ENCODE measurements at places on chromosomes 6 and 20.

GRCh38 chr6:37038292-37039198, 33.1 kb downstream of the FGD2 start:
- no peak for DNase-seq

DNA sequence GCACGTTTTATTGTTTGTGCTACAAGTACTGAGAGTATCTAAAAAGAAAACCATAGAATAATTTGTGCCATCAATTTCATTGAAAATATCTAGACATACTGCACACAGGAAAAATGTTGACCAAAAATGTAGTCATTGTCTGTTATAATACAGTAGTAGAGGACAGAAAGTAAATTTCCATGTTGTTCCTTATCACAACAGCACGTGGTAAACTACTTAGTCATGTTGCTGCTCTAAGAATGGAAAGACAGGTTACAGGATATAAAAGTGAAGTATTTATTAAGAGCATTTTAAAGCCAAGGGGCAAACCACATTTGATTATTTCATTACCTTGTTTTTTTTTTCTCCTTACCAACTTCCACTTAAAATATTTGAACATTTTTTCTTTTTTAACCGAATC, 89.0 kb upstream of the CEP85L start:
- DNase-seq: no peak

DNA sequence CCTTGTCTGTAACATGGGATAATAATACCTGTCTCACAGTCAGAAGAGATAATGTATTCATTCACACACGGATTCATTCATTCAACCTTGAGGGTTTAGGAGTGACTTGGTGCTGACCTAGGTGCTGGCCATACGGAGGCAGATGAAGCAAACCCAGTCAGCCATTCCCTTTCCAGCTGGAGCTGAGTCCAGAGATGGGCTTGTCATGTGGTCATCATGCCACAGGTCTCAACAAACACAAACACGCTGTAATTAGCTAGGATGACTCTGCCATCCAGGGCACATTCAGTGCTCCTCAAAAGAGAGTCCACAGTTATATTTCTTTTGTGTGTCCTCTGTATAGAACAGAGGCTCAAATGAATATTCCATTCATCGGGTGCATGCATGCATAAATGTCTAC, 19.5 kb upstream of the PRELID3B start:
- DNase-seq: no peak

DNA sequence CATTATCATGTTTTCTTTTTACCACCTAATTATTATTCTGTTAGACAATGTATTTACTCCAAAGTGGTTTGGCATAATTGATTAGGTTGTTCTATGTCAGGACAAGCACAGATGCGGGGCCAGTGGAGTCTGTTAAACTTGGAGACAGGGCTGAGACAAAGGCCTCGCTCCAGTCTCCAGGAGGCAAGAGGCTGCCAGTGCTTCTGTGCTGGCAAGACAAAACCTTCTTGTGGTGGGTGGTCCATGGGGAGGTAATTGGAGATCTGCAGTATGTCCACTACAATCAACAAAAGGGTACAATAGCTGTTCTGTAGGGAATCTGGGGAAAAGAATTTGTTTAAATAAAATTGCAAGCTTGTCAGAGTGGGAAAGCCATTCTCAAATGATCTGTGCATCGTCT, 677.2 kb upstream of the SLC35B3 start:
- DNase-seq: no peak

- no peak for DNase-seq
These were observed 141.6 kb upstream of the EYA4 start for GRCh38 chr6:133099573-133099972.

DNA sequence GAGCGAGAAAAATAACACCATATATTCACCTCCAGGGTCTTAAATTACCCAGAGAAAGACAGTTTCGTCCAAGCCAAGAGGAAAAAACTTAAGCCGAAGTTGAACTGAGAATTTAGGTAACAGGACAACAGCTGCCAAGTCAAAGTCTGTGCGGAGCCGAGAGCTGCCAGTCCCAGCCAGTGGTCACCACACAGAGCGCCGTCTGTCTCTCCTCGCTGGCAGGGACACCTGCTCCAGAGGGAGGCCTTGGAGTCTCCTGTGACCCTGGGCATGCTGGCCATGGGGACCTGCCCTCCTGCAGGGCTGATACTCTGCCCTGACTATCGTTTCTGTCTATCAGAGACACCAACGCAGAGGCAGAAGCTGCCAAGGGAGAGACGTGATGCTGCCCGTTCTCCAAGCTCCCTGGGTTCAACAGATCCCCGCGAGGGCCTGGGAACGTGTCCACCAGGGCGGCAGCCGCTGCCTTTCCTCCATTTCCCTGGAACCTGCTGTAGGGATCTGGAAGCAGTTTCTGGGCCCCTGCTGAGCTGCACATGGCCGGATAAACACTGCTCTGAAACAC, 341.3 kb downstream of the SMOC2 start:
- no peak for DNase-seq

DNA sequence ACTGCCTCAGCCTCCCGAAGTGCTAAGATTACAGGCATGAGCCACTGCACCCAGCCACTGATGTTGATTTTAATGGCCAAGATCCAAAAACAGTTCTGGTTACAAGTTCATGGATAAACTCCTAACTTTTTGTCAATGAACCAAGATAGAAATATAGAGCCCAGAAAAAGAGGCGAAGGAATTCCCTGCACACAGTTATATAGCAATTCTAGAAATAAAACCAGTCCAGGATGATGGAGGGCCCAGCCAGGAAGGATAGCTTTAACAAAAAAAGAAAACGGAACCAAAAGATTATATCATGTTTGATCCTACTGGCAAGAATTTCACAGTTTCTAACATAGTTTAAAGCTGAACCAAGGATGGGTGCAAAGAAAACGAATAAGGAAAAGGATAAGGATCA, 10.9 kb downstream of the EPB41L2 start:
- DNase-seq: no peak

DNA sequence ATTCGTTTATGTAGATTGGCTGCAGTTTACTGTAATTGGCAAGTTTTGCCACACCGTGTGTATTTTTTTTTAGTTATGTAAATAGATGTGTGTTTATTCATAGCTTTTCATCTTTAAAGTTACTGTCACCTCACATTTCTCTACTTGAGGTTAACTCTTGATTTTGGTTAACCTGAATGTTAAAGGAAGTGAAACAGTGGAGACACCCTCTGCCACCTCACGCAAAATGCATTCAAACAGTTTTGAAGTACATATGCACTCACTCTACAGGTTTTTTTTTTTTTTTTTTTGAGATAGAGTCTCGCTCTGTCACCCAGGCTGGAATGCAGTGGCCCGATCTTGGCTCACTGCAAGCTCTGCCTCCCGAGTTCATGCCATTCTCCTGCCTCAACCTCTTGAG, 17.7 kb downstream of the OR2A4 start:
- DNase-seq: no peak

- DNase-seq: peak; percentile 77
These were observed 25.2 kb downstream of the MAP7 start for GRCh38 chr6:136524936-136525413.

DNA sequence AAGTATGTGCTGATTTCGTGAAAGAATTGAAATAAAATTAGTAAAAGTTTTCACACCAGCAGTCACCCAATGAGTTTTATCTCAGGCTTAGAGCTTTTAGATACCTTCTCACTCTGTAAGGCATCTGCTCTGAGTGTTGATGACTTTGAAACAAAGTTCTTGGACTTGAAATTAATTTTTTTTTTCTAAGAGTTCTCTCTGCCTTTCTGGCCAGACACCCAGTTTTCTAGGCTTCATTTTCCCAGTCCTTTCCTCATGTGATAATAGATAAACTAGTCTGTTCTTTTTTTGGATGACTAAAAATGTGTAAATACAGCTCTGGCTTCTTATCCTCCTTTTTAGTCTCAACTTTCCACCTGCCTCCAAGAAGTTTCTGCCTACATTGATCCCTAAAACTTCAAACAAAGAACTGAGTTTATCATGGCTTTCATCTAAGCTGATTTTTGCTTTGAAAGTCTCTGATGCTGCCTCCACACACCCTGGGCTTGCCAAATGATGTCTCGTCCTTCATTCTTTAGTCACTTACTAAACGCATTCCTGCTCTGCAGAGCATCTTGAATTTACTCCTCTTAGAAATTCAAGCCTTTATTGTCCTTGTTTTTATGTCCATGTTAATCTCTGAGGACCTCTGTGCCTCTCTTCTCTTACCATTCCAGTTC, 32.7 kb downstream of the SLX4IP start:
- DNase-seq: no peak

- no peak for DNase-seq
These were observed 422.5 kb upstream of the RGS17 start for GRCh38 chr6:153553627-153554026.

DNA sequence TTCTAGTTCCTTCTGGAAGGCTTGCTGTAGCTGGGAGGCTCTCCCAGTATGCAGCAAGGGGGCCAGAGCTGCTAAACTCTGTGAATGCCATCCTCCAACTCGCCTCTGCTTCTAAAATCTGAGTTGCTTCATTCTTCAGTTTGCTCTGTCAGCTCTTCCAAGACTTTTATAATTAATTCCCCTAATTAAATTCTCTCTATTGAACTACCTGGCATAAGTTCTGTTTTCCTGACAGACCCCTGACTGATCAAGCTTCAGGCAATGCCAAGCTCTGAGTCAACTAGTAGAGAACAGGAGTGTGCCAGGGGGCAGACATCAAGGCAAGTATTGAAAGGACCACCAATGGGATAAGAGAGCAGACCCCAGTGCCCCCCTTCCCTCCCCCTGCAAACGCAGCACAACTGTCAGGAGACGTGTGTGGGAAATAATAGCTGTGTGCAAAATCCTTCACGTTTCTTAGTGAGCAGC, 109.3 kb upstream of the TAB2 start:
- DNase-seq: peak; percentile 49

DNA sequence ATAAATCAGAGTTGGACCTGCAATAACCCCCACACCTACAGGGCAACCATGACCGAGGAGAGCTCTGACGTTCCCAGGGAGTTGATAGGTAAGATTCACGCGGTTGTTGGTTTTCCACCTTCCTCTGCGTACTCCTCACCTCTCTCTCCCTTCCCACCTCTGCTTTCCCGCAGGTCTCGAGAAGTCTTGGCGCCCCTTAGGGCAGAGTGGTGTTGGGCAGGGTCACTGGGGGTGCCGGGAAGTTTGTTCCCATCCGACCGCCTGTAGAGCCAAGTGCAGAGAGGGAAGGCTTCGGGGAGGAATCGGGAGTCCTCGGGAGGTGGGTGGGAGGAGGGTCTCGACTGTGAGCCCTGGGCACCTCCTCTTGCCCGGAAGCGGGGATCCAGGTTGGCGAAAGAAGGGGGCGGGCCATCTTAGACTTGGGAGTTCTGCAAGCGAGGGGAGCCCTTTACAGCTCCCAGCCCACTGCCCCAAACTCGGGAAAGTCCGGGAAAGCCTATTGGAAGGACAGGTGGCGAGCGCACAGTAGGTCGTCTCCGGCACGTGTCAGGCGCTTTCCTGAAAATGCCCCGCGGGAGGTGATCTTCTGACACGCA, 672 bp downstream of the CARMIL1 start:
- DNase-seq: no peak

- DNase-seq: no peak
These were observed 183.6 kb downstream of the PRL start for GRCh38 chr6:22113026-22113766.

GRCh38 chr6:109117346-109118035, 22.2 kb downstream of the CEP57L1 start:
- DNase-seq: no peak

DNA sequence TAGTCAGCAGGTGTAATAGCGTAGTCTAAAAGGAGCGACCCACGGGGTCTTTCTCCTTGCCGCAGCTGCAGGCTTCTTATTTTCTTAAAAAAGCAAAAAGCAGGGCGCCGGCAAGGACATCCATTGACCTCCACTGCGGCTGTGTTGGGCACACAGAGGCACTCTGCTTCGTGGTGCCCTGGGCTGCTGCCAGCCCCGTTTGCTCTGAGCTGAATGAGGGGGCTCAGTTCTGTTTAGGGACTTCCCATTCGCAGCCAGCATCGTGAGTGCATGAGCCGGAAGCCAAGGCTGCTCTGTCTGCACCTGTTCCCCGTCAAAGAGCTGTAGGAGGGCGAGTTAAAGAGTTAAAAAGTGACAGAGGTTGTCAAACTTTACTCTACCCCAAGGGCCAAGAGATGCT, 1.7 kb upstream of the SLC22A2 start:
- DNase-seq: no peak

DNA sequence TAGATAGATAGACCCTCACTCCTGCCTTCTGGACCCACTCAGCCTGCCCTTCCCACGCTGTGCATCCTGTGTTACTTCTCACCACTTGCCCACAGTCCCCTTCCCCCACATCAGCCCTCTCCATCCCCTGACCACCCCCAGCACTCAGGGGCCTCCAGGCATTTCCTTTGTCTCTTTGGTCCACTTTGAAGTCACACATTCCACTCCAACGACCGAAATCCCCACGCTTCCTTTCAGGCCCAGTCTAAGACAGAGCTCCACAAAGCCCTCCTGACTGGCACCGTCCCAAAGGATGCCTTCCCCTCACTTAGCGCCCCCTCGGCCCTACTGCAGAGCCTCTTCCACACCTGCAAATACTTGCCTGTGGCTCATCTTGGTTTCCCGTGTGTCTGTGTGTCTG, 83.8 kb downstream of the FOXF2 start:
- no peak for DNase-seq

- DNase-seq: no peak
These were observed 142.1 kb upstream of the SHLD1 start for GRCh38 chr20:5608104-5608441.

DNA sequence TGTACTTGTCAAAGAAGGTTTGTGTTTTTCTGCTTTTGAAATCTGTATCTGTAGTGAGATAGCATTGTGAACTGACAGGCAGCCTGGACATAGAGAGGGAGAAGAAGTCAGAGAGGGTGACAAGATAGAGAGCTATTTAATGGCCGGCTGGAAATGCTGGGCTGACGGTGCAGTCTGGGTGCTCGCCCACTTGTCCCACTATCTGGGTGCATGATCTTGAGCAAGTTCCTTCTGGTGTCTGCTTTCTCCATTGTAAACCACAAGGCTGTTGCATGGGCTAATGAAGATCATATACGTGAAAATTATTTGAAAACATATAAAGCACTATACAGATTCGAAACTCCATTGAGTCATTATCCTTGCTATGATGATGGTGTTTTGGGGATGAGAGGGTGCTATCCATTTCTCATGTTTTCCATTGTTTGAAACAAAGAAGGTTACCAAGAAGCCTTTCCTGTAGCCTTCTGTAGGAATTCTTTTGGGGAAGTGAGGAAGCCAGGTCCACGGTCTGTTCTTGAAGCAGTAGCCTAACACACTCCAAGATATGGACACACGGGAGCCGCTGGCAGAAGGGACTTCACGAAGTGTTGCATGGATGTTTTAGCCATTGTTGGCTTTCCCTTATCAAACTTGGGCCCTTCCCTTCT, 18.4 kb downstream of the CD83 start:
- no peak for DNase-seq

DNA sequence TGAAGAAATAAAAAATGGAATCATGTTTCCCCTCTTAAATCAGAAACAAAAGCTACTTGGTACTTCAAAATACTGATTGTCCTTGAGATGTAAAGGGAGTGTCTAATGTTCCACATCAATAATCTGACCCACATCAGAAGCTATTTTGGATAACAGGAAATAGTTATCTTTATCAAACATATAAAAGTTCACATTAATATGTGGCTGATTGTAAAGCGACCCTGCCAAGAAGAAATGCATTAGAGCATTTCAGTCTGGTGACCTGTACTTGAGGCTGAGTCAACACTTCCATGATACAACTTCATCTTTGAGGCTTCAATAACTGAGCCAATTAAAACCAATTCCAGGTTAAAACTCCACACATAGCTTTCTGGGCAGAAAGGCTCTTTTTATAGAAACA, 31.8 kb downstream of the SYNE1 start:
- DNase-seq: no peak
